Activated naive CD8-positive, alpha-beta T cell treated with anti-CD3 and anti-CD28 coated beads, Interleukin-2, amount 10 ng/mL, durations not matched to agents 7 days and 5 days (primary cell): ENCODE measurements at places on chromosomes 3 and 15. TPM values are rescaled to one million over a fixed set of nuclear protein-coding genes. Genes with fewer than 3 reads are reported as not detected.

The SYNPR gene
- not detected for total RNA-seq

The SCN11A gene
- 0.11 TPM for total RNA-seq

- no peak for DNase-seq
These were observed 19.2 kb downstream of the DZIP3 start for GRCh38 chr3:108608750-108609149.

GRCh38 chr15:90036806-90037510, 35.8 kb downstream of the ZNF710 start:
- DNase-seq, result no peak

DNA sequence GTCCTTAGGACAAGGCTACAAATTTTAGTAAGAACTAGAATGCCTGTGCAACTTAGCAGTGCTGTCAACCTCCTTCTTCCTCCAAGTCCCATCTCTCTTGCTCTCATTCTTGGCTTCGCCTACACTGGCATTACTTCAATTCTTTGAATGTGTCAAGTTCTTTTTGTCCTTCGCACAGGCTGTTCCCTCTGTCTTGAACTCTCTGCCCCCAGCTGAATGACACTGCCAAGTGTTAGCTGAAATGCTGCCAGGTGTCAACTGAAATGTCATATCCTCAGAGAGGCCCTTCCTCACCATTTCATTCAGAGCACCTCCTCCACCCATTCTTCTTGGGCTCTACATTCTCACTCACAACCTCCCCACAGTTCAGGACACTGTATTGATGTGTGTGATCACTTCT, 48.8 kb upstream of the PSMD6 start:
- DNase-seq, result no peak

The BLM gene
- total RNA-seq, result 36.6 TPM

The SIDT1 gene
- 50.6 TPM for total RNA-seq

- DNase-seq, result no peak
These were observed 61.3 kb downstream of the TMCO5A start for GRCh38 chr15:37995461-37996347.

- no peak for DNase-seq
These were observed 529.7 kb downstream of the IGSF11 start for GRCh38 chr3:118504906-118505305.

The PPP1R2 gene
- total RNA-seq, result 93.6 TPM

GRCh38 chr3:30555968-30556367, 50.4 kb upstream of the TGFBR2 start:
- DNase-seq, result no peak

- DNase-seq, result no peak
These were observed 108.8 kb downstream of the SQOR start for GRCh38 chr15:45743426-45744235.

The CCDC39 gene
- not detected for total RNA-seq

GRCh38 chr3:156368189-156368588, 186.7 kb downstream of the SSR3 start:
- DNase-seq, result no peak

GRCh38 chr3:10374311-10374710, 53.4 kb upstream of the SEC13 start:
- no peak for DNase-seq

GRCh38 chr15:63048776-63049665, 6.5 kb downstream of the TPM1 start:
- DNase-seq, result no peak

The P2RY1 gene
- total RNA-seq, result 0.28 TPM

GRCh38 chr3:55174747-55175146, 246.9 kb upstream of the LRTM1 start:
- no peak for DNase-seq
